Stomach (tissue), 19 donors: ENCODE measurements at places on chromosomes 7 and 10. TPM values are rescaled to one million over a fixed set of nuclear protein-coding genes. Genes with fewer than 3 reads are reported as not detected.

- no peak overlapping the region for H3K4me3 ChIP-seq
- H3K27ac ChIP-seq = no peak overlapping the region
- H3K27me3 ChIP-seq = no peaks in the 10 kb centered on the region
- H3K36me3 ChIP-seq = no peaks in the 10 kb centered on the region
These were observed 43.7 kb upstream of the NXPH1 start for GRCh38 chr7:8389593-8390261.

DNA sequence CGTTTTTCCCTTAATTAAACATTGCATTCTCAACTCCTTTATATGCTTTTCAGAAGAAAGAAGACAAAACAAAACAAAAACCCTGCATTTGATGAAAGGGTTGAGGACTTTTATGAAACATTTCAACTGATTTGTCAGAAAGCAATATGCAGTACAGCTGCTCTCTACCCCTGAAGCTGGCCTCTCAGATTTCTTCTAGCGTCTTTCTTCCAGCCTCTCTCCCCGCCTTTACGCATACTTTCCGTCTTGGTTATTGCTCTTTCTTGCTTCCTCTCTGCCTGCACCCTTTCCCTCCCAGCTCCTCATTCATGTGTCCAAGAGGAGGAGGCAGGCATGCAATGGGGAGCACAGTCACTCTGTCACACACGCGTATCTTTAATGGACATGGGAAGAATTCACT, 91.0 kb upstream of the COL1A2 start:
- H3K27ac ChIP-seq = peak overlapping the region; percentile 59
- H3K4me3 ChIP-seq = no peak overlapping the region
- H3K27me3 ChIP-seq = no peaks in the 10 kb centered on the region
- H3K4me1 ChIP-seq = peaks cover 42% of the 10 kb centered on the region

DNA sequence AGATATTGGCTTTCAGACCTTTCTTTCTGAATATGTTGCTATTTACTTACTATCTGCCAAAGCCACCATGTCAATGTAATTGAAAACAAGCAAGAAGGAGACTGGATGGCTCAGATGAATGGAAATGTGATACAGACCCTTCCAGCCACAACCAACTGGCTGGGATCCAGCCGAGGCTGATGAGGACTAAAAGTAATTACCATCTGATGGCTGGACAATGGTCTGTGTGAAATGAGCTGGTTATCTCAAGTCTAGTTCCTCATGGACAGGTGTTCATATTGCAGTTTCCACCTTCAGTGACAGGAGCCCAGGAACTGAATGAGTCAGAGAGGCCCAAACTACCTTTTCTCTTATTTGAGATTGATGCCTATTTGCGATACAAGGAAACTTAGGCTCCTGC, 267.5 kb downstream of the GATA3 start:
- no peaks in the 10 kb centered on the region for H3K36me3 ChIP-seq
- no peak overlapping the region for H3K4me3 ChIP-seq
- no peaks in the 10 kb centered on the region for H3K27me3 ChIP-seq
- H3K4me1 ChIP-seq = no peaks in the 10 kb centered on the region
- peak; percentile 14 for DNase-seq
- no peak overlapping the region for H3K27ac ChIP-seq

DNA sequence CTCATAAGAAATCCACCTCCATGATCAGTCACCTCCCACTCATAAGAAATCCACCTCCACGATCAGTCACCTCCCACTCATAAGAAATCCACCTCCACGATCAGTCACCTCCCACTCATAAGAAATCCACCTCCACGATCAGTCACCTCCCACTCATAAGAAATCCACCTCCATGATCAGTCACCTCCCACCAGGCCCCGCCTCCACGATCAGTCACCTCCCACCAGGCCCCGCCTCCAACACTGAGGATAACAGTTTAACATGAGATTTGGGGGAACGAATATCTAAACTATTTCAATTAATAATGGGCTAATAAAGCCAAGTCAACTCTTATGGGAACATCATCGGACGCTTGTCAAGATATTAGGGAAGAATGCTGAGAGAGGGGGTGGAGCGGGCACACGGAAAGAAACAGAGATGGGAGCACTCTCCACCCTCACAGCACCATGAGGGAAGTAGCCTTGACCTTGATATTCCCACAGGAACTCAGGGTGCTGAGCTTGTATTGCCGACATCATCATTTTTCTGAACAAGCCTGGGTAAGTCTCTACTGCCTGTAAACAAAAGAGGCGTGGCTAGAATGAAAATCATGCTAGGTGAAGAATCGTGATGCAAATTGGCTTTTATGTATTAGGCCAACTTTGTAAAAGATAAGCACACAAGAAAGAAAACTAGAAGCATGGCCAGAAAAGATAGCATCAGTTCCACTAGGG, 303.5 kb upstream of the KLF6 start:
- H3K4me1 ChIP-seq = no peaks in the 10 kb centered on the region
- no peak overlapping the region for H3K27ac ChIP-seq
- H3K27me3 ChIP-seq = no peaks in the 10 kb centered on the region

DNA sequence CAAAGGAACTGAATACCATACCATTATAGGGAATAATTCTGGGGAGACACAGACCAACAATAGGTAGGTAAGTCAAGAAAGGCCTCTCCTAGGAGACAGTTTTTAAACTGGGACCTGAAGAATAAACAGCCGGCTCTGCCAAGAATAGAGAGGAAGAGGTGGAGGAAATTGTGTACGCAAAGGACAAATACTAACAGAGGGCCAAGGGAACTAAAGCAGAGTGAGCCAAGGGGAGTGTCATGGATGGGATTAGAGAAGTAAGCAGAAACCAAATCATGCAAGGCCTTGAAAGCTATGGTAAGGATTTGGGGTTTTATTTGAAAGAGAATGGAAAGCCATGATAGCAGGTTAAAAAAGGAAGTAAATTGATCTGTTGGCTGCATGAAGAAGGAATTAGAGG, 18.1 kb upstream of the ITGB8 start:
- no peak for DNase-seq
- H3K4me1 ChIP-seq = no peaks in the 10 kb centered on the region
- H3K4me3 ChIP-seq = no peak overlapping the region
- no peak overlapping the region for H3K27ac ChIP-seq

- H3K36me3 ChIP-seq = no peaks in the 10 kb centered on the region
- H3K27ac ChIP-seq = no peak overlapping the region
- H3K4me1 ChIP-seq = peaks cover 5% of the 10 kb centered on the region
- no peak for DNase-seq
- H3K4me3 ChIP-seq = no peak overlapping the region
These were observed 3.2 kb upstream of the DGKB start for GRCh38 chr7:14905764-14906163.

DNA sequence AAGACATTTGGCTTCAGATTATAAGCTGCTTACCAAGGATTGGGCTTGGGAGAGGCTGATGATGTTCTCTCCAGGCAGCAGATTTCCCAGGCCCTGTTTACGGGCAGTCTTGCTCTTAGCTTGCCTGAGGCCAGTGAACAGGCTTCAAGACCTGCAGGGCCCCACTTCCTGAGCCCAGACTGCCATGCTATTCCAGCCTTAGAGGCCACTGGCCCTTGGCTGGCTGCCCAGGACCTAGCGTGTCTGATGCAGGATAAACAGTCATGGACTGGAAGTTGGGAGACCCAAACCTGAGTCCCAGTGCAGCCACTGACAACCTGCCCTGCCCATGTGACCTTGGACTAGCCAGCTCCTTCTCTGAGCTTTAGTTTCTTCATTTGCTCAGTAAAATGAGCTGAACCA, 2.9 kb downstream of the PRXL2A start:
- H3K36me3 ChIP-seq = no peaks in the 10 kb centered on the region
- H3K27ac ChIP-seq = peak overlapping the region; percentile 16
- H3K4me3 ChIP-seq = no peak overlapping the region
- peak; percentile 50 for DNase-seq

- peaks cover 40% of the 10 kb centered on the region for H3K36me3 ChIP-seq
- peaks cover 33% of the 10 kb centered on the region for H3K4me1 ChIP-seq
- H3K27ac ChIP-seq = no peak overlapping the region
- no peaks in the 10 kb centered on the region for H3K27me3 ChIP-seq
These were observed 21.6 kb upstream of the AP5Z1 start for GRCh38 chr7:4753598-4754432.

- no peak overlapping the region for H3K27ac ChIP-seq
- no peak overlapping the region for H3K4me3 ChIP-seq
- peak; percentile 22 for DNase-seq
- no peaks in the 10 kb centered on the region for H3K27me3 ChIP-seq
- H3K4me1 ChIP-seq = peaks cover 22% of the 10 kb centered on the region
These were observed 4.2 kb downstream of the ZNF488 start for GRCh38 chr10:47379901-47380300.

GRCh38 chr10:26516540-26517101, 78.5 kb downstream of the APBB1IP start:
- peaks cover 4% of the 10 kb centered on the region for H3K36me3 ChIP-seq
- H3K4me1 ChIP-seq = no peaks in the 10 kb centered on the region
- H3K4me3 ChIP-seq = no peak overlapping the region
- DNase-seq = peak; percentile 28
- no peak overlapping the region for H3K27ac ChIP-seq

GRCh38 chr10:21041763-21042458, 144.8 kb upstream of the NEBL start:
- H3K36me3 ChIP-seq = no peaks in the 10 kb centered on the region
- DNase-seq = no peak
- no peak overlapping the region for H3K4me3 ChIP-seq
- no peak overlapping the region for H3K27ac ChIP-seq

DNA sequence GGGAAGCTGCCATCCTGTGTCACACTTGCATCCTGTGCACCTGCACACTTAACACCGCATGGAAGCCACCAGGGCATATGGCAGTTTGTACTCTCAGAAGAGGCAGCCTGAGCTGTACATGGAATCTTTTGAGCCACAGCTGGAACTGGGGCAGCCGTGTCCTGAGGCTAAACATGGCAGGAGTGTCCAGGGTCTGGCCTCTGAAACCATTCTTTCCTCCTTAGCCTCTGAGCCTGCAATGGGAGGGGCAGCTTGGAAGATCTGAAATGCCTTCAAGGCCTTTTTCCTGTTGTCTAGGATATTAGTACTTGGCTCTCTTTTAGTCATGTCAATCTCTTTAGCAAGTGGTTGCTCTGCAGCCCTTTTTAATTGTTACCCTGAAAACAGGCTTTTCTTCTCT, 16.4 kb downstream of the PLCE1 start:
- H3K36me3 ChIP-seq = no peaks in the 10 kb centered on the region
- H3K27me3 ChIP-seq = no peaks in the 10 kb centered on the region
- no peak overlapping the region for H3K4me3 ChIP-seq
- DNase-seq = no peak
- H3K4me1 ChIP-seq = peaks cover 40% of the 10 kb centered on the region
- H3K27ac ChIP-seq = no peak overlapping the region

DNA sequence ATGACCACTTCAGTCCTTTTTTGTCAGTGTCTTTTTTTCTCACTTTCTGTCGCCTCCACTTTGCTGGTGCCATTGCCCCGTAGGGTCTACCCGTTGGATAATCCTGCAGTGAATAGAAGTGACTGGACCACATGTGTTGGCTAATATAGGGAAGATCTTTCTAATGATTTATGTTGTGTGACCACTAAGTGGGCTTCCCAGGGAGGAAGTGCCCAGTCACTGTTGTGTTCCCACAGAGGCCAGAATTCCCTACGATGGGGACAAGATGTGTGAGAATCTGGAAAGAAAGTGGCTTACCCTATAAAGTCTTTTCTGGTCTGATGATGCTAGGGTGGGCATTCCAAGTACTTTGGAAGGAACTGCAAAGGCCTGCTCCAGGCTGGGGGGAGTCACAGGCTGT, 28.4 kb upstream of the SMC3 start:
- no peak overlapping the region for H3K4me3 ChIP-seq
- no peaks in the 10 kb centered on the region for H3K27me3 ChIP-seq
- no peak overlapping the region for H3K27ac ChIP-seq
- H3K36me3 ChIP-seq = no peaks in the 10 kb centered on the region

DNA sequence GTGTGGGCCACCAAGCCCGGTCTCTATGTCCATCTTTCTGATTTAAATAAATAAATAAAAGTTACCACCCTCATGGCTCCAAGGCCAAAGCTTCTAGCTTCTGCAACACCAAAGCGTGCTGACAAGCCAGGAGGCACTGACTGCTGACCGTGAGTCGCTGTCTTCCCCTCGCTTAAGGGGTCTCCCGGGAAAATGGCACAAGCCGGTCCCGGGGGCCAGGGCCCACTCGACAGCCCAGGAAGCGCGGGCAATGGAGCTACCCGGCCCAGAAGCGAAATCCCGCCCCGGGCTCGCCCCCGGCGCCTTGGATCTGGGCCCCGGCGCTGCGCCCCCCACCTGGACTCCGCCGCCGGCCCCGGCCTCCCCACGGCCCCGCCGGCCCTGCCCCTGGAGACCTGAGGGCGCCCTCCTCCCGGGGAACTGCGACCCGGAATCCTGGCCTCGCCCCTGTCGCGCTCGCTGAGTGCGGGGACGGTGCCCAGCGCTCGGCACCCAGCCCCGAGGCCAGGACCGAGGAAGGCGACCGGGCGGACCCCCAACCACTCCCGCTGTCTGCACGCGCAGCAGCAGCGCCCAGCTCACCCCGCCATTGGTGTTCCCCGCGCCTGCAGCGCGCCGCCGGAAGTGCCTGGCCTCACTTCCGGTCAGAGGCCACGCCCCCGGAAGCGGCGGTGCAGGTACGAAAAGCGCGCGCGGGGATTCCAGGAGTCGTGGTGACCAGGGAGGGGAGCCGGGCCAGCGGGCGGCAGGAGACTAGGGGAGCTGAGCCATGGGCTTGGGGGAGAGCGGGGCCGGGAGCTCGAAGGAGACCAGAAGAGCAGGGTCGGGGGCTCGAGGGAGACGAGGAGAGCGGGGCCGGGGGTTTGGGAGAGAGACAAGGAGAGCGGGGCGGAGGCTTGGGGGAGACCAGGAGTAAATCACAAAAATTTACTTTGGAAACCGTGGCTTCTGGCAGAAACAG, at the start of the genes MRM2 and NUDT1:
Gene MRM2 (minus strand): TSS at position 626 of the 961 bp plus-strand sequence. CDS start 36 bp downstream, at position 590.
Gene NUDT1 (plus strand): TSS at position 647 of the 961 bp plus-strand sequence. CDS start 2,349 bp downstream, outside the sequence.
- peaks cover 37% of the 10 kb centered on the region for H3K4me1 ChIP-seq
- H3K27me3 ChIP-seq = no peaks in the 10 kb centered on the region
- H3K27ac ChIP-seq = peak within 1 kb of the TSS; percentile 91
- peak within 1 kb of the TSS; percentile 100 for H3K4me3 ChIP-seq

GRCh38 chr10:102368077-102368476, 27.4 kb upstream of the NFKB2 start:
- no peak overlapping the region for H3K4me3 ChIP-seq
- no peaks in the 10 kb centered on the region for H3K27me3 ChIP-seq
- no peaks in the 10 kb centered on the region for H3K4me1 ChIP-seq
- H3K27ac ChIP-seq = no peak overlapping the region

DNA sequence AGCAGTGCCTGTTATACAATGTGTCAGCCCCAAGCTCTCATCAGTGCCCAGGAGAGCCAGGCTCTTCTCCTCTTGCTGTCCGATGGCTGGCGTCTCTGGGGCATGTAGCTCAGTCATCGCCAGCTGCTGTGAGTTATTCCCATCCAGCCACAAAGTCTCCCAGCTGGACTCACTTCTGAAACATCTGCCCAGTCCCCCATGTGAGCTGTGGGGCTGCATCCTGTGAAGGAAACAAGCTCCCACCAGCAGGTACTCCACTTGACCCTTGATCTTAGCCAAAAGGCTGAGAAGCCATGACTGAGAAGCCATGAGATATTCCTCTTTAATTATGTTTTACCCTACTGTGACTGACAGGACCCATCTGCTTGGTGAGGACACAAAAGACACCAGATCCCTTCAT, 212.7 kb upstream of the IGFBP3 start:
- no peaks in the 10 kb centered on the region for H3K4me1 ChIP-seq
- no peak for DNase-seq
- no peaks in the 10 kb centered on the region for H3K27me3 ChIP-seq
- no peaks in the 10 kb centered on the region for H3K36me3 ChIP-seq
- H3K4me3 ChIP-seq = no peak overlapping the region

HDAC9 gene
- 1.4 TPM for polyA plus RNA-seq

SERPINE1 gene
- 13.6 TPM for polyA plus RNA-seq

PBLD gene
- polyA plus RNA-seq = 35.0 TPM

KLF14 gene
- not detected for polyA plus RNA-seq

KCP gene
- polyA plus RNA-seq = not detected
